EL (cell line): ENCODE measurements at places on chromosomes 12 and 14.

GRCh38 chr12:52969828-52970569 is 21.1 kb downstream of the KRT18 start:
- no peak for DNase-seq

- peak; percentile 7 for DNase-seq
These were observed 44.7 kb upstream of the GALNT9 start for GRCh38 chr12:132373901-132374611.

- DNase-seq: no peak
These were observed 167.3 kb downstream of the PRKCH start for GRCh38 chr14:61488417-61489401.

GRCh38 chr14:93033983-93034670 is 81.6 kb downstream of the ITPK1 start:
- no peak for DNase-seq

GRCh38 chr14:96352708-96353107 is 10.4 kb downstream of the ATG2B start:
- DNase-seq: peak; percentile 18

- no peak for DNase-seq
These were observed 1110.6 kb downstream of the BCL11B start for GRCh38 chr14:98161356-98161755.

GRCh38 chr12:38508246-38508645 is 191.7 kb downstream of the ALG10B start:
- DNase-seq: no peak

DNA sequence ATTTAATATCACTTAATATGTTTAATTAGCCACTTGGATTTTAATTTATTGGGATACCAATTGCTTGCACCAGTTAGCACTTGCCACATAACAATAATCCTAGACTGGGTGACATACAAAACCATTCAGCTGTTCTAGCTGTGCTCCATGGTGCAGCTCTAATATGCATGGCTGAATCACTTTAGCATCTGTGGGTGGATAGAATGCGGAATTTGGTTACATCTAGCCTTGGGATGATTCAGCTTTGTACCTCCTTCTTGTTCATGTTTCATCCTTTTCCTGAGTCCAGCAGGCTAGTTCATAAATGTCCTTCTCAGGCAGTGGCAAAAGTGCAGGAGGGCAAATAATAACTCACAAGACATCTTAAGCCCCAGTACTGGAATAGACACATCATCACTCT is 1263.0 kb downstream of the LRFN5 start:
- no peak for DNase-seq

GRCh38 chr12:75842090-75842489 is 189.5 kb downstream of the PHLDA1 start:
- DNase-seq: no peak

DNA sequence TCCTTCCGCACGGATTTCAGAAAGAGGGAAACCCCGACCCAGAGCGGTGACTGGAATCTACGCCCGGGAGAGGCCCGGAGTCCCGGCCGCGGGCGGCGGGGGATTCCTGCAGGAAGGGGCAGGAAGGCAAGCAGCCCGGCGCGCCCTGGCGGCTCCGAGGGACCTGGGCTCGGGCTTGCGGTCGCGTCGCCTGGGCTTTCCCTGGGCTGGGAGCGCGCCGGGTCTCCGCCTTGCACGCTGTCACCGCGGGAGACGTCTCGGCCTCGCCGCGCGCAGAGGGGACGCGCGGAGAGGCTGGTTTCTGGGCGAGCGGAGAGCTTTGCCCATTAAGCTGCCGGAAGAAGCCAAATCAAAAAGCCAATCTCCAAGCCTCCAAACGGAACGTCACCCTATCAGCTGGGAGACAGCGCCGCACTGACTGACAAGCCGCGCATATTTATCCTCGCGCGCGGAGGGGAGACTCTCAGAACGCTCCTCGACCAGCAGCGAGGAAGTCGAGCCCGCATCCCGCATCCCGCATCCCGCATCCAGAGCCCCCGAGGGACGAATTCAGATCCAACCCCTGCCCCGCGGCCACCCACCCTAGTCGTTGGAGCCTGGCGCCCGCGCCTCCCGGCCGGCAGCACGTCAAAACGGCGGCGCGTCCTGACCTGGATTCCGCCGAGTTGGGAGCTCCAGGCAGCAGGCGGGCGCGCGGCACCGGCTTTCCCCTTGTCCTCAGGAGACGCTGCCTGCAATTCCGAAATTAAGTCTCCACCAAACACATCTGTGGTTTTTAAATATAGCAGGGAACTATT is at the start of gene SLC8A3:
Gene SLC8A3, minus strand, starts transcription at position 293 of the 797 bp plus-strand sequence. CDS start 20,529 bp downstream, outside the sequence.
- DNase-seq: peak; percentile 49

DNA sequence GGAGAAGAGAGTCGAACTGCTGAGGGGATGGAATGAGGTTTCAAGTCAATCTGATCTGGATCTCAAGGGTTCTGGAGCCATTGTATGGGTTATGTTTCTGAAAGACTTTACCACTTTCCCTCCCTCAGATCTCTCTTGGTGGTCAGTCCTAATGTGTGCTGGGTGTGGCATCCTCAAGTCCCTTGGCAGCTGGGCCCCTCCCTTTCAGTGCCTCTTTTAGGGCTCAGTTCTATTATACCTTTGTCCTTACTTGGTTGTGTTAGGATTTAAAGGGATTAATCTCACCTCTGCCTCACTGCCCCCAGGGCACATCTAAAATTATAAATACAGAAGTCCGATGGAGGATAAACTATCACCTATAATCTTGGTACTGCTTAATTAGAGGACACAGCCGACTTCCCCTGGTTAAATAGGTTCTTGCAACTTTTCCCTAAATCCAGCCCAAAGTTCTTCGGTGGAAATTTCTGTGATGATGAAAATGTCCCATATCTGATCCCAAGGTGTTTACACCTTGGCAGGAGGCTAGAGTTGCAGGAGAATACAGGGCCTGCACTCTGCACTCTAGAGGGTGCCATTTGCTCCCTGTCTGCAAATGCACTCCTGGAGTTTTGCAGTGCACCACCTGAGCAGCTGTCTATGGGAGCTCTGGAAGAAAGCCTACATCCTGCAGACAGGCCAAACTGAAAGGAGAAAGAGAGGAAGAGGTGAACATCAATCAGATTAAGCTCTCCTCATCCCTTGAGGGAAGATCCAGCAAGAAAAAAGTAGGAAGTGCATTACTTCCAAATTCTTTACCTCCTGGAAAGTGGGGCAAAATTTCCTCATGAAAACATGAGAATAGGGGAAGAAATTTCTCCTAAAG is 106.8 kb downstream of the NUAK1 start:
- DNase-seq: no peak

- no peak for DNase-seq
These were observed 10.1 kb downstream of the PPP1CC start for GRCh38 chr12:110732572-110732971.

DNA sequence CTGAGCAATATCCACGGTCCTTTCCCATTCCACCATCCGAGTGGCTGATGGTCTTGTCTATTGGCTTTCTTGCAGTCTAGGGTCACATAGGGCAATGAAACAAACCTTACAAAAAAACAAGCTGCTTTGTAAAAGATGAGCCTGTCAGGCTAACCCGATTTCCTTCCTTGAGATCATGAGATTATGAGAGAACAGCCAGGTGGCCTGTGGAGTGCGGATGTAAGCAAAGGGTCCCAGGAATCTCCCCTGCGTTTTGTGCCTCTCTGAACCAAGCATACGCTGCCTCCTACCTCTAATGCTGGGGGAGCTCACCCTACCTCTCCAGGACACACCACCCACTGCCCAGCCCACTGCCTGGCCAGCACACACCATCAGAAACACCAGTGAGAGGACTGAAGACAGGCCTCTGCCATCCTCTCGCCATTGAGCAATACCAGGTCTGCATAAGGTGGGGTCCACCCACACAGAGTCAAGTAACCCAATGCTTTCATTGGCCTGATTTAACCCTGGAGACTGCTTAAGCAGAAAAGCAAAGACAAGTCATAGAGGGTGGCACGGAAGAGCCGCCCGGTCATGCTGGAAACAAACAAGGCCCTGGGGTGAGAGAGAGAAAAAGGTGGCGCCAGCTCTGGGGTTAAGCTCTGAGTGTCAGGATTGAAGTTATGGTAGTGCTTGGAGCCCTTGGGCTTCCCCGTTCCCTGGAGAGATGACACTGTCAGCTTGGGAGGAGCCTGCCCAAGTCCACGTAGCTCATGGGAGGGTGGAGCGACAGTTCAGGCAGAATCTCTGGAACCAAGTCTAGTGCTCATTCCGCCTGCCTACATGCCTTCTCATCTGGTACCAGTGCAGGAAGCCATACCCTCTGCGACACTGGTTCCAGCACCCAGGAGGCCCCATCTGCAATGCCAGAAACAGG is 46.6 kb downstream of the CALM1 start:
- no peak for DNase-seq

GRCh38 chr14:23095196-23096108 is at the start of gene C14orf119:
Gene C14orf119 (plus strand): TSS chr14:23095505. CDS start chr14:23097659, 2,154 bp downstream.
- DNase-seq: peak; percentile 100

- DNase-seq: no peak
These were observed 641 bp downstream of the LRRC43 start for GRCh38 chr12:122183588-122183940.

DNA sequence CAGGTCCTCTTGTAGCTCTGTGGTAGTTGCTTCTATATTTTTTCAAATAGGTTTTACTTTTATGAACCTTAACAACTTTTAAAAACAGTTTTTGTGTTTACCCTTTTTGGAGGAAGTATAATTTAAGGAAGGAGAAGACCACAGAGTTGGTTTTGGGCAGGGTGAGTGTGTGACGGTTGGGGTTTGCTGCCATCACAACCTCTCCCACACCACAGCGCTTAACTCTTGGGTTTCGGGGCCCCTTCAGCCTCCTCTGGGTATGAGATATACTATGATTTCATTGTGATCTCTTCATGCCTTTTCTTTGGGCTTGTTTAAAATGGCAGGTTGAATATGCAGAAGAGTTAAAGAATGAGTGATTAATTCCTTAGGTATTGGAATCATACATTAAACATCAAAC is 228.7 kb upstream of the CRY1 start:
- DNase-seq: no peak

DNA sequence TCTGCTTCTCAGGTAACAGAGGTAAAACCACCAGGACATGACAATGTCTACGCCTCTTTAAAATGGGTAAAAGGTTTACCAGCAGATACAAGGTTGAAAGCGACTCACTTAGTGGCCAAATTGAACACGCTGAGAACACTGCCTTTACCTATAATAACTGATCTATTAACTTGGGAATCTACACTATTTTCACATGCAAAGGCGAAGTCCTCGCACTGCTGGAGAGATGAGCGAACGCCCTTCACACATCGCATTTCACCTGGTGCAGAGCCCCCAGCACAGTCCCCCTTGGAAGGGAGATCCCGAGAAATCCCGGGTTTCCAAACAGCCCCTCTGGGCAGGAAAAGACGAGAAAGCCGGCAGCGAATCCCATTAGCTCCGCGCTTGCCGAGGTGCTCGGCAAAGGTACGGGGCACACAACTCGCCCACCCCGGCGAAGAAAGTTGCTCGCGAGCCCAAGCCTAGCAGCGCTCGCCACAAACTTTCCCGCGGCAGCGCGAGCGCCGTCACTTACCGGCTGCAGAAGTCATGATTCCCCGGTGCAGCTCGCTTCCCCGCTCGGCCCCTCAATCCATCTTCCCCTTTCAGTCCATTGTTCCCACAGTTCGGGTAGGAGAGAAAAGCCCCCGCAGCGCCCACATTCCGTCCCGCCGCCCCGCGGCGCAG is 423 bp downstream of the FGD6 start:
- no peak for DNase-seq

DNA sequence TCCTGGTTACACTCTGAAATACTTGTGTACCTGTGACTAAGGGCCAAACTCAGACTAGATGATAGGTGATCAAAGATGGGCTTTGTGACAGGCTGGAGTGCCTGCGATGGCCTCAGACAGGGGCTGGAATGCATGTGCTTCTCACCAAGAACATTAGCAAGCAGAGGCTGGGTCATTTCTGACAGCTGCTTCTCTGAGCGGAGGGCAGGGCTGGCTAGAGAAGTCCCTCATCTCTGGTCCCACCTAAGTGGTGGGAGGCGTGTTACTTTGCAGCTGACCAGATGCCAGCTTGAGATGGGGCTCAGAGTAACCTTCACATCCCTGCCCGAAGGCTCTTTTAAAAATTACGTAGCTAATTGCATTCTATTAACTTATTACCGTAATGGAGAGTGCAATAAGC is 106.8 kb upstream of the RTL1 start:
- no peak for DNase-seq

DNA sequence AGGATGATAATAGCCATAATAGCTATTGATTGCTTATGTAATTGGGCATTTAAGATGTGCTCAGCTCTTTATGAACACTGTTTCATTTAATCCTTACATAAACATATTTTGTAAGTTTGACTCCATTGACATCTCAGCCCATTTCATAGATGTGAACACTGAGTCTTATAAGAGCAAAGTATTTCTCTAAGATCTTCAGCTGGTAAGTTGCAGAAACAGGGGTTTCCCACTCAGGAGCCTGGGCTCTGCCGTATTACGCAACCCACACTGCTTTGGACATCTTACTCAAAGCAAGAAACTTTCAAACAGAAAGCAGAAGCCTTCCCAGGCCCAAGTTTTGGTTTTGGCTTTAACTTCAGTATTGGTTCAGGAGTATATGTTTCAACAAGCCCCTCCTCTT is 705.1 kb downstream of the MED13L start:
- no peak for DNase-seq

GRCh38 chr14:43729143-43729542 is 777.9 kb downstream of the FSCB start:
- DNase-seq: no peak

DNA sequence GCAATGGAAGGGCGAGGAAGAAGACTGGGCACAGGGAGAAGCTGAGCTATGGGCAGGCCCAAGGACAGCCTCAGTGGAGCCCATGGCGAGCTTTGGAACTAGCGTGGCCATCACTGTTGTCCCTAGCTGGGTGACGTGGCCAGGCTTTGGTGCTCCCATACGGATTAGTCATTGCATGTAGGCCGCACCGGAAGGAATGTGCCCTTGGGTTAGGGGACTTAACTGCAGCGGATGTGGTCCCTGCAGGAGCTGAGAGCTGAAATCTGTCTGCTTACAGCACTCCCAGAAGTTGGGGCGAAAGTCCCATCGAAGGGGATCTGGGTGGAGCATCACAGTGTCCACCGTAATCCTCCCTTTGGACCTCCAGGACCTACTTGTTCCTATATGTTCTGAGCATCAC is 133.7 kb downstream of the PAPOLA start:
- peak; percentile 46 for DNase-seq

DNA sequence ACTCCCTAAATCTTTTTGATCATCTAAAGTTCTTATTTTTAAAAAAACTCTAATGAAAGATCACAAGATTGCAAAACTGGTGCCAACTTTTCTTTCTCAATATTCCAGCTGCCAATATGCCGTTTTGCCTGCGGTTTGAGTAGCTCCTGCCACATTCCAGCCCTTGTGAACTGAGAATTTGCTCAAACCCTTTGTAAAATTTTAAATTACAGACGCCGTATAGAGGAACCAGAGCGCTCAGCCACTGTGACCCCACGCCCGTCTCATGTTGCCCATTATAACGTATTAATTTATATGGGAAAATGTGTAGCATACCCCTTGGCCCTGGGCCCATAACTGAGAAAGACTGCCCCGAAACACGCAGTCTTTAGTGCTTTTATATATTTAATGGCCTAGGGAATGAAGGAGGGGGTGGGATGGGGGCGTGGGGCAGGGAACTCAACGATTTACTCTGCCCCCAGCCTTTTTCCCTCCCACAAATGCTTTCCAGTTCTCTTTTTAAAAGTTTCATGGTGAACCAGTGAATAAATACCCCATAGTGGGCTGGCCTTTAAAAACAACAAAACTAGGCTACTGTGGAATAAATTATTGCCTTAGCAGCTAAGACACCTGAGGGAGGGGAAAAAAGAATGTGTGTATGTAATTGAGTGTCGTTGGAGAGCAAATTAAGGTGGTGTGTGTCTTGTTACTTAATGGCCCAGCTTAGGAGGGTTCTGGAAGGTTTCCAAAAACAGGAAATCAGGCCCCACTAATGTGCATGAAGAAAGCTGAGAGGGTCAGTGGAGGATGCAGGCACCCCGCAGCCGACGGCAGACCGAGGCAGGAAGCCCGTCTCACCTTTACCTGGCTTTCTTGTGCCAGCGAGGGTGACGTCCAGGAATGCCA is 45.7 kb upstream of the RFLNA start:
- no peak for DNase-seq
